ENCODE measurements at places on chromosomes 2 and 18.

DNA sequence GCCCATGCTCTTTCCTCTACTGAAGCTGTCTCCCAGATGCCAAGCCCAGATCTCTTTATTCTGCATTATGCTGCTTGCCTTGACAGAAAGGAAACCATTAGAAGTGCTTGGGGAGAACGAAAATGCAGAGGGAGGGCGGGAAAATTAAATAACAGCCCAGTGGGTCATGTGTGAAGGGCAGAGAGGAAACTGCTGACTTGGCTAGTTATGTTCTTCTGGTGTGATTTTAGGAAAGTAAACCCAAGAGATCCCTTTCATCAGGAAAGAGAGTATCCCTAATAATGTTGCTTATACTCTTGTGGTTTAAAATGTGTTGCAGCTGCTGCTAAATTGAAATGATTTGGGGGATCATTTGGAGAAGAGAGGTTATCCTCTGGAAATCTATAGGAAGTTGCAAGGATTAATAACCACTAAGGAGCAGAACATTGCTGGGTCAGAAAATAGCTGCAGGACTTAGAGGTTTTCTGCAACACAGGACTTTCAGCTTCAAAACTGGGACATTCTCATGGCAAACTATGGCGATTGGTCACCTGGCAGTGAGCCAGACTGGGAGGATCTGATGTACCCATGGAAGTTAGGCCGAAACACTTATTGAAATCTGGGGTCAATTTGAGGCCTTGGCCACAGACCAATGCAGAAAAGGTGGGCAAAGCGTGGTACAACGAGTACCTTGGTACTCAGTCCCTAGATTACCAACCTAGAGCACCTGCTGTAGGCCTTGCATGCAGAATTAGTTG, 172.2 kb downstream of the TMEM247 start:
- no peak for DNase-seq

GRCh38 chr2:208182835-208183234, 7.0 kb downstream of the C2orf80 start:
- no peak for DNase-seq

DNA sequence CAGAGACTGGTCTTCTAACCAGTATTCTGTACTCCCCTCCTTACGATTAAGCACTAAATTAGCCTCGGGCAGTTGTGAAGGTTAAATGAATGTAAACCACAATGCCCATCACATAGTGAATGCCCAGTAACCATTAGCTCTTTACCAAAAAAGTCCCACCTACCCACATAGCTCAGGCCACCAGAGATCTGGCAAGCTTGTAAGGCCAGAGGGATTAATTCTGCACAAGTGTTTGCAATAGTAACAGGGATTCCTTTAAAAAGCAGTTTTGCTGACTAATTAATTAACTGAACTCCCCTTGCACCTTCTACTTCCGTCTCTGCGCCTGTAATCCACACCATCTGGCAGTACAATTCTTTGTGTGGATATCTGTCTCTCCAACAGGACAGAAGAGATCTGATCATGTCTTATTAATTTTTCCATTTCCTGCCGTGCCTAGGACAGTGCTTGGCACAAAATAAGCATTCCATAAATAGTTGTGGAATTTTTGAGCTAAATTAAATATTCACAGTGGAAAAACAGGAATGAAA, 36.2 kb upstream of the IGFBP2 start:
- no peak for DNase-seq

GRCh38 chr2:156309167-156309566, 23.4 kb downstream of the NR4A2 start:
- no peak for DNase-seq

GRCh38 chr2:70966681-70967080, 11.7 kb upstream of the ANKRD53 start:
- DNase-seq, result no peak

DNA sequence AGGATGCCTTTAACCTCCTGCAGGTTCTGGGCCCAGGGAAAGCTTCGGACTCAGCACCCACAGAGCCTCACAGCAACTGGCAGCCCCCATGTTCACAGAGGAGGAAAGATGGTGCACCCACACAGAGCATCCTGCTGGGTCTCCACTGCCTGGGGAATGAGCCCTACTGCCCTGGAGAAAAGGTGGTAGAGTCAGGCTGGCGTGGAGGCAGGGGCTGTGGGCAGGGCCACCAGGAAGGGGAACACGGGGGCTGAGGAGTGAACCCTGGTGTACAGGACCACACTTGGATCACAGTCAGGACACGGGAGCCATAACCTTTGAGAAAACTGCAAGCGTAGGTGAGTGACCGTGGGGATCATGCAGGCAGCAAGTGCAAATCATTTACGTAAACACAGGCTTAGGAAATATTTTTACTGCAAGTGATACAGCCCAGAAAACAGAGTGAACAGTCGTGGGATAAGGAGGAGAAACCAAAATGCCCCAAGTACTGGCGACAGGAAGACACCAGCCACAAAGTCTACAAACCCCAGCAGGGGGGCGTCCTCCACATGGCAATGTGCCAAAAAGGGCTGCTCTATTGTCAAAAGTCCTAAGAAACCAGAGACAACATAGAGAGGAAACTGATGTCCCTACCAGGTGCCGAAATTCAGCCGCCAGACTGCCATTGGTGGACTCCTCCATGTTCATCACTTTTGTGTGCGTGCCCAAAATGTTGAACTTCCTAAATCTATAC, 27.6 kb downstream of the STAT1 start:
- DNase-seq, result no peak

DNA sequence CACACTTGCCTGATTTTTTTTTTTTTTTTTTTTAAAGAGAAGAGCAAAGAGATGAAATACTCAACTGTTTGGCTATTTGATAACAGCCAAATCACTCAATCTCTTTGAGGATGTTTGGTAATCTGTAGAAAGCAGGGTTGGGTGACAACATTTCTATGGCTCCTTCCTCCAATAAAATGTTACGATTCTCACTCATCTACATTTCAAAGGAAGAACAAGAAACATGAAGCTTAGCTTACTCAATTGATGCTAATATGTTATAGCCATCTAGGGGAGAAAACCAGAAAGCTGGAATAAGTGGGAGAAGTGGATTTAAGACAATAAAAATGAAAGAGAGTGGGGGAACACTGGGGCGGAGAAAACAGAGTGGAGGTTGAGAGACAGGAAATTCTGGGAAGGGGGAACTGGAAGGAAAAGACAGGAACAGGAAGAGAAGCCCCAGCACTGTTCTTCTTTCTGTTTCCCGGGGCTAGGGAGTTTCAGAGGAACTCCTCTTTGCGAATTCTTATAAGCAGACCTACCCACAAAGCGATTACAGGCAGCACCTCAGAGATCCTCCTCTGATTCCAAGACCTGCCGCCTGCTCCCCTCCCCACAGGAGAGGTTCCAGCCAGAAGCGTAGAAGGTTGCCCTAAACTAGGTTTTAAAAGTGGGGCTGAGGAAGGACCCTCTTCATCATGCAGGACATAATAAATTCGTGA, 13.3 kb downstream of the ST3GAL5 start:
- DNase-seq, result no peak

DNA sequence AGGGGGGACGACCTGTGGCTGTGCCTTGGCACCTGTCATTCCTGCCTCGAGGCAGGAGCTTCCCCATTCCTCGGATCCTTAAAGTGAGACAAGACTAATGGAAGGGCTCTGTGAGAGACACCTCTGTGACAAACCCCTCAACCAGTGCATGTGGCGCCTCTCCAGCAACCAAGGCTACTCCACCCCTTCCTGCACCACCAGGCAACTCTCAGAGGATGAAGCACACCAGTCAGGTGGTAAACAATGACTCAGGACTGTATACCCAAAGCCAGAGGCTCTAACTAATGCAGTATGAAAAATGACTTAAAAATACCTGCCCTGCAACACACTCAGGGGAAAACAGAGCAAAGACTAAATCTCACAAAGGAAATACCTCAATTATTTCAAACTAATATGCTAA, 136.9 kb downstream of the UXS1 start:
- DNase-seq, result no peak

DNA sequence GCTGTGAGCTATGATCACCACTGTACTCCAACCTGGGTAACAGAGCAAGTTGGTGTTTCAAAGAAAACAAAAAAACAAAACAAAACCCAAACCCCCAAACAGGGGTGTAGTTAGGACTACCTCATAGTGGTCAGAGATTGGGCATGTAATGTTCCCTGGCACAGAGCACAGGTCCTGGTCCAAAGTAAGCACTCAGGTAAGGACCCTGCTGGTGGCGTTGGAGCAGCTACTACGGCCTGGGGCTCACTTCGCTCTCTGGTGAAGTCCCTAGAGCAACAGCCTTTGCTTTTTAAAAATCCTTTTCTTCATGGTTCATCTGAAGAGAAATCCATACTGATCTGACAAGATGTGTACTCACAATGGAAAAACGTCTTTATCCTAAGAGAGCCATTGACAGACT, 130.4 kb downstream of the ZNF236 start:
- no peak for DNase-seq

DNA sequence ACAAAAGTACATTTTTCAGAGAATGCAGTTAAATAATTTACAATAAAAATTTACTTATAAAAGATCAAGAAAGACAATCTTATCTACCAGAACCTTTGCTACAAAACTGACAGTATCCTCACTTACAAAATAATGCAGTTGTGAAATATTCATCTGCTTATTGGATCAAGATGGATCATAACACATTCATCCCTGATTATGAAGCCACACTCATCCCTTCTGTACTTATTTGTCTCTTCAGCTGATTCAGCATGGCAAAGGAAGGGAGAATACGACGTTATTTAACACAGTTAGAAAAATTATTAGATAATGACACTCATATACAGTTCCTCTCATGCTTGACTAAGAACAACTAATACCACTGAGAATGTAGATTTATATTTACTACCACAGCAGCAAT, 46.4 kb downstream of the TCF4 start:
- DNase-seq, result no peak

DNA sequence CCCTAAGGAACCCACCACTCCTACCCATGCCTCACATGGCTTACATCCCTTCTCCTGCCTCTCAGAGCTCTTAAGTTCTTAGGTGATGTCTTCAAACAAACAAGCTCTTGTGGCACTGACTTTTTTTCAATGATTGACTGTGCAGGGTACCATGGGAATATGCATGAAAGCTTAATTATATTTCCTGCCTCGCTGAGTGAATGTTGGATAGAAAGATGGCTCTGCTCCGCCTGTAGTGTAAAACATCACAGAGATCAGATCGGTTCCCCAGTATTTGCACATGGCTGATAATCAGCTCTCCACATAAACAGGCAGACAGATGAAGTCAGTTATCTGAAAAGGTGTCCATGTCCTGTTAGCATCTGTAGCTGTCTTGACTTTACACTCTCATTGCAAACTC, 820.8 kb downstream of the TDRD15 start:
- DNase-seq, result no peak

DNA sequence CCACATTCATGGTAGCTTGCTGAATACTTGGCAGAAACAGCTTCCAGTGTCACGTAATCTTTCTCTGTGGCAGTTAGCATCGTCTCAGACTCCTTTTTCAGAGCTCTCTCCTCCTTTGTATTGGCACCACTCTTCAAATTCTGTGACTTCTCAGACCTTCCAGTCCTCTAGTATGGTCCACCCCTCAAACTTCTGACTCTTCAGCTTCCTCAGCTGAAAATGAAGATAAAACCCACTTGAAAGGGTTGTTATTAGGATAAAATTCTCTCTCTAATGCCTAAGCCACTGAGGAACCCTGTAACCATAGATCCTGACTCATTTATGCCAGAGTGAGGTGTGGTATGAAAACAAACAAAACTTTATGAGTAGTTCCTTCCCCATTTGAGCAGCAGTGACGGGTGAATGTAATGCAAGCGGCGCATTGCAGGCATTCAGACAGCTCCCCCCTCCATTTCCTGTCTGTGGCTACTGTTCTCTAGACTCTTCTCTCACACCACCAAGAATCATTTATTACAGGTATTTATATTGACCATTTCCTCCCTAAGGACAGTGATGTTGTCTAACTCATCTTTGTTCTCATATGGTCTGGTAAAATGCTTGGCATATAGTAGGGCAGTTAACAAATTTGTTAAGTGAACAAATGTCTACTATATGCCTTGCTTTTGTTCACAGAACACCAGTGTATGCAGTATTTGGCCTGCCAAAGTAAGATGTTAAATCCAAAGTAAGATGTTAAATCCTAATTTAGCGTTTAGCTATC, 35.3 kb downstream of the GALNT1 start:
- peak; percentile 73 for DNase-seq

DNA sequence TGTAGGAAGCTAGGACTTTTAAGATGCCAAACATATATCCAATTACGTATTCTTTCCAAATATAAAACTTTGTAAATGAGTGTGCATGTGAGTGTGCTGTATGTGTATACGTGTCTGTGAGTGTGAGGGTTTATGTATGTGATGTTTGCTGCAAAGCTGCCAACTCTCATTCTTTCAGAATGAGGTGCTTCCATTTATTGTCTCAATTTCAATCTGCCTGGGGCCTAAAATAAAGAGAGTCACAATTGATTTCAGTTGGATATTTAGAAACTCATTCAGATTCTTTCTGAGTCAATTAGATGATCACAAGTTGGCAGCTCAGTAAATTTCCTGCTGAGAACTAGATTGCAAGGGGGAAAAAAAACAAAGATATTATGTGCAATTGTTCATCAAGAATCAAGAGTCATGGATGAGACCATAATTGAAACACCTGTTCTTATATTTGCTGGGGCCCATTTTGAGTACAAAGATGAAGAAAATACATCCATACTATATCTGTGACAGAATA, 621.2 kb upstream of the ACVR2A start:
- DNase-seq, result no peak

DNA sequence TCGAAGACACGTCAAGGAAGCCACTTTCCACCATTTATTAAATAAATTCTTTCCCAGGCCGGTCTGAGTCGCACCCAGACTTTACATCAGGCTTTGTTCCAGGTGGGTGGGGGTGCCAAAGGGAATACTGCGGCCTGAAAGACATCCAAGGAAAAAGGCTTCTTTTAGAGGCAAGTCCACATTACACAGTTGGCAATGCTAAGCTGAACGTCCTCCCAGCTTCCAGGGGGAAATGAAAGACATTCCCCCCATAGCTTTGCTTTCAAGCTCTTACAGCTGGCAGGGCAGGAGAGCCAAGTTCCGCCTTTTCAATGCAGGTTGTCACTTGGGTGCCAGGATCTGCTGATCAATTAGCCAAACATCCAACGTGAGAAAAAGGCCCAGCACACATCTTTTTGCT, 36.5 kb upstream of the PTPN4 start:
- no peak for DNase-seq

GRCh38 chr2:107777974-107778373, 48.7 kb upstream of the RGPD4 start:
- no peak for DNase-seq

- DNase-seq, result no peak
Measured at GRCh38 chr2:189576396-189576795, 4.2 kb downstream of the SLC40A1 start.

- peak; percentile 88 for DNase-seq
Measured at GRCh38 chr2:75607988-75608683, 38.4 kb upstream of the MRPL19 start.

DNA sequence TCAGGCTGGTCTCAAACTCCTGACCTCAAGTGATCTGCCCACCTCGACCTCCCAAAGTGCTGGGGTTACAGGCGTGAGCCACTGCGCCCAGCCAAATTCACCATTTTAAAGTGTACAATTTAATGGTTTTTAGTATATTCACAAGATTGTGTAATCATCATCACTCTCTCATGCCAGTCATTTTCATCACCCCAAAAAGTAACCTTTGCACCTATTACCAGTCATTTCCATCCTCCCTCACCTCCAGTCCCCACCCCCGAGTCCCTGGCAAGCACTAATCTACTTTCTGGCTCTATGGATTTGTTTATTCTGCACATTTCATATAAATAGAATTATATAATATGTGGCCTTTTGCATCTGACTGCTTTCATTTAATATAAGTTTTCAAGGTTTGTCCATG, 10.8 kb downstream of the PCBP1 start:
- DNase-seq, result no peak

GRCh38 chr2:134421556-134422328, 167.9 kb downstream of the MGAT5 start:
- DNase-seq, result no peak
